Astrocyte (in vitro differentiated cells and primary cell): ENCODE measurements at places on chromosomes 5 and 9.
A peak's percentile ranks its signal among the peaks of the same experiment; 100 is the strongest.

- peak; percentile 59 for DNase-seq
Measured at GRCh38 chr9:14417237-14417636, 103.3 kb upstream of the NFIB start.

GRCh38 chr5:157166214-157167213, at the start of gene GARIN3:
GARIN3 (minus strand) TSS chr5:157166264; CDS start chr5:157166168, 96 bp downstream.
- DNase-seq = no peak

- DNase-seq = no peak
Measured at GRCh38 chr9:93960221-93960970, 5.2 kb upstream of the BARX1 start.

DNA sequence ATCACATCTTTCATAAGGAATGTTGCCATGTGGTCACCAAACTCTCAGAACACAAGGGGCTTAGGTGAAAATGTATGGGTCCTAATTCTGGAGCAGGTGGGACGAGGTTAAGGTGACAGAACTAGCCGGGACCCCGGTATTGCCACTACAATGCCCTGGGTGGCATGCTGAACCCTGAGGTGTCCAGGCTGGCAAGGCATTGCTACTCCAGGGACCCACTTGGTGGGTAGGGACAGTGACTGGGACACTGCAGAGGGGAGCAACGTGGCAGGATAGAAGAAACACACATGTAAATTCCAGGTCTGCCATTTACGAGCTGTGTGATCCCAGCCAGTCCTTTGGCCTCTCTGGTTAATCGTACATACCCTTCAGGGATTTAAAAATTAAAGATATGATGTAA, 206.9 kb upstream of the MVB12B start:
- no peak for DNase-seq

- peak; percentile 46 for DNase-seq
Measured at GRCh38 chr5:102296178-102296817, at the start of gene SLCO4C1. SLCO4C1 (minus strand) TSS chr5:102296284; CDS start chr5:102296262, 22 bp downstream.

- DNase-seq = peak; percentile 47
Measured at GRCh38 chr5:93311881-93312280, 269.1 kb downstream of the NR2F1-AS1 start.

- DNase-seq = no peak
Measured at GRCh38 chr5:157481265-157481664, 21.3 kb downstream of the NIPAL4 start.

DNA sequence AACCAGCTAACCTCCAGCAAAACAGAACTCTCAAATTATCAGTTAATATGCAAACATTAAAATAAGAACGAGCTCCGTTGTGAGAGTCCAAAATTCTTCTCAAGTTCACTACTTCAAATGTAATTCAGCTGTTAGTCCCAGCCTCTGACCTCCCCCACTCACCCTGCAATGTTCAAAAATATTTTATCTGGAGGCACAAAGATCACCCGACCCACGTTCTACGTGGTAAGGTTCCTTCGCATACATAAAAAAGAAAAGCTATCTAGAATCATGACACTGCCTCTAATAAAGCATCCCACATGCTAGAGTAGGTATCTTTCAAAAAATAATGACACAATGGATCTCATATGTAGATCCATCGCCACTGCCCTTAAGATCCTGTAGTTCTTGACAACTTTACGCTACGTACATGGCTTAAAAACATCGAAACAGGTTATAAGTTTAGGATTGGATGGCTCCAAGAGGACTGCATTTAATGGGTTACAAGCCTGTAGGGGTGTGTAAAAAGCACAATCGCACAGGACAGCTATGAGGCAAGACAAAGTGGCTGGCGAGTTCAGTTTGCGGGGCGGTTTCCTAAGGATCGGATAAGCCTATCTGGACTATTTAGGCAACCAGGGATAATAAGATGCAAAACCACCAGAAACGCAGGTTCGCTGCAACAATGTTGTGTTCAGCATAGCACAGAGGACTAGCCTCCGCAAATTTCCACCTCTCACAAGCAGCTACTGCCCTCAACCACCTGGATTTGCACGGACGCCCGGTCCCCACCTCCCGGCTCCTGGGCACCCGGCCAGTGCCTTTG, 969 bp downstream of the CLK4 start:
- peak; percentile 46 for DNase-seq

DNA sequence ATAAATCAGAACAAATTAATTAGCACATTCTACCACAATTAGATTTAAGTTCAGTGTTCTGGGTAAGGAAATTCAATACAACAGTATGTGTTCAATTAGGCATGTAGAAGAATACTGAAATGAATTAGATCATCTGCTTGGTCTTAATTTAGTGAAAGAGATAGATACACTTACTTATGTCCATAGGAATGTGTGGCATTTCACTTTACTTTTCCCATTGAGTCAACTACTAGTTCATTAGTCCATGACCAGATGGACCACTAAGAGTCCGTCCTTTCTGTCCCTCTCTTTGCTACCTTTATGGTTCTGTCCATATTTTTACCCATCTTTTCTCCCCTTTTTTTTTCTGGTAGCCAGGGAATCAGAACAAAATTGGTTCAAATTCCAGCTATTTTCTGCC, 276.9 kb downstream of the OSTF1 start:
- peak; percentile 22 for DNase-seq

GRCh38 chr5:90365328-90365727, 44.2 kb downstream of the CETN3 start:
- no peak for DNase-seq

DNA sequence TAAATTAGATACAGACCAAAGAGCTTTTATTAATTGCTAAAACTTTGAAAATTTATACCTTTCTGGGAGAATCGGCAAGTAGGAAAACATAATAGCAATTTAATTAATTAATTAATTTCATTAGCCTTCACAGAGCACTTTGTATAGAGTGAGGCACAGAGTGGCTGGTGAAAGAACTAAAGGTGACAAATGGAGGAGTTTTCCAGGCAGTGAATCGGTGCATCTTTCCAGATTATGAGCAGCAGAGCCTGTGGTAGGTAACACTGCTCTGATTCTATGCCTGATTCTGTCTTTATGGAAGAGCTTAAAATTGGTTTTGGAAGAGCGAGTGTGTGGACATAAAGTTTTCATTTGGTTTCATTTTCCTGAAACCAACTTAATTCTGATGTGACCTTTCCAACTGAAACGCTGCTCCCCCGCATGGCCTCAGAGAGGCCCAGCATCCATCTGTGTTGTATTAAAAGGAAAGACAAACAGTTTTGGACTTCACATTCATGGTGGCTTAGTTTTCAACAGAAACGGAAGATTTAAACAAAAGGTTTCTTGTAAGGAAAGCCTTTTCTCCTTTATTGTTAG, 188.9 kb upstream of the RPS23 start:
- no peak for DNase-seq

GRCh38 chr9:80556631-80557030, 984.9 kb downstream of the TLE4 start:
- no peak for DNase-seq

GRCh38 chr5:150607105-150607504, 33.4 kb upstream of the SYNPO start:
- DNase-seq = no peak

DNA sequence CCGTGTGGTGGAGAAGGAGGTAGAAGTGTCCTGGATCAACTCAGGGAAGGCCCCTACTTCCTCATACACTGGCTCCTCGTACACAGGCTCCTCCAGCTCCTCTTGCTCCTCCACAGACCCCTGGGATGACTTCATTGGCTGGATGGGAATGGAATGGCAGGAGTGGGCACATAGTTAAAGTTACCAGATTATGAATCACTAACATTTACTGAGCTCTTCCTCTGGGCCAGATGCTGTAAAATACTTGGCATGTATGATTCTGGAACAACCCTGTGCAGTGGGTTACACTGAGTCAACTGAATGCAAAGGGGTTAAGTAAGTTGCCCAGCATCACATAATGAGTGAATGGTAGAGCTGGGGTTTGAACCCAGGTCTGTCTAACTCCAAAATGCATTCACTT, 3.1 kb upstream of the FCHSD1 start:
- peak; percentile 84 for DNase-seq

DNA sequence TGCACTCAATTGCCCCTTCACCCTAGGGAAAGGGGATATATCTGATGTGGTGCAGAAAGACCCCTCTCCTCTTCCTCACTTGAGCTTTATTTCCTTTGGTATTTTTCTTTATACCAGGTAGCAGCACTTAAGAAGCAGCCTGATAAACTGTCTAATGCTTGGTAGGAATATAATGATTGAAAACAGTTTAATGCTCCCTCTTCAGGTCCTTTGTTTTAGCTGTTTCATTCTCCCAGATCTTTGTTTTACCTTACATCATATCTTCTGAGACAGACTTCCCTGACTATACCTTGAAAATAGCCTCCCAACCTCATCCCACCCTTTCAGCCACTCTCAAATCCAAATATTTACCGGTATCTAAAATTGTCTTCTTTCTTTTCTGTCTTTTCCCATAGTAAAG, 87.9 kb downstream of the NUDT12 start:
- no peak for DNase-seq

DNA sequence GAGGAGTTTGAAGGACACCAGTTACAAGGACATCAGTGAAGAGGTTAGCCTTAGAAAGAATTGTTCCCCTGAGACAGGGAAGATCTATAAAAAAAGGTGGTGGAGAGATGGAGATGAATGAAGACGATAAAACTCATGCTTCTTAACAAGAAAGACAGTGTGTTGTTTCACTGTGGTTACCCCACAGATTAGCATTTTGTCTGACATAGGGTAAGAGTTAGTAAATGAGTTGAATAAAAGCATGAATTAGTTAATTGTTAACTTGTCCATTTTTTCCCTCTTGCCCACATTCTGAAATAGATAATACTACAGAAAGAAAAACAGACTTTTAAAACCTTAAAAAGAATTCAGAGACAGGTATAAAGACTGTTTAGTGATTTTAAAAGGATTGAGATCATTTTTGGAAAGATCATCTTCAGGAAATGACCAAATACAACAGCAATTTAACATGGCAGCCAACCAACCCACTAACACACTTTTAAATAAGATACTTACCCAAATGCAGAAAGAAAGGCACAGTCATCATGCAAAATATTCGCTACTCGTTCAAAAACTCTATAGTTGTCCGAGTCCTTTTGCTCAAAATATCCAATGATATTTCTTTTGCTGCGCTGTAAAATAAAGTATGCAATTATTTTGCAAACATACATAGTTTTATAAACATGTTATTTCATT, 78.5 kb downstream of the ERP44 start:
- DNase-seq = peak; percentile 77
